KBM-7 (cell line): ENCODE measurements at places on chromosomes 5 and 9.

DNA sequence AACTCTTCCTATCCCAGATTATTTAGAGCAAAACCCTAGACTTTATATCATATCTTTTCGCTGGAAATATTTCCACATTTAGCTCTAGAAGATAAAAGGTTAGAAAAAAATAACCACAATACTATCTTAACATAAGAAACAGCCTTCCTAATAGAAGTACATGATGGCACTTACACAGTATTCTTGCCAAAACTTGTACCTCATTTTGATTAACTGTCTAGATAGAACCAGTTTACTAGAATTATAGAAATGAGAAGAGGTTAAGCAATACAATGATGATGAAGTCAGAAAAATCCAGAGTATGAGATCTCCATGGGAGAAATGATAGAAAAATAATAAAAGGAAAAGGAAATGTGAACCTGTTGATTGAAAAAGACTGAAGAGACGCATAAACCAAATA lies 63.1 kb downstream of the SLC12A2 start:
- no peak for DNase-seq

GRCh38 chr9:6305954-6306563 lies 22.1 kb upstream of the TPD52L3 start:
- DNase-seq = peak; percentile 40

DNA sequence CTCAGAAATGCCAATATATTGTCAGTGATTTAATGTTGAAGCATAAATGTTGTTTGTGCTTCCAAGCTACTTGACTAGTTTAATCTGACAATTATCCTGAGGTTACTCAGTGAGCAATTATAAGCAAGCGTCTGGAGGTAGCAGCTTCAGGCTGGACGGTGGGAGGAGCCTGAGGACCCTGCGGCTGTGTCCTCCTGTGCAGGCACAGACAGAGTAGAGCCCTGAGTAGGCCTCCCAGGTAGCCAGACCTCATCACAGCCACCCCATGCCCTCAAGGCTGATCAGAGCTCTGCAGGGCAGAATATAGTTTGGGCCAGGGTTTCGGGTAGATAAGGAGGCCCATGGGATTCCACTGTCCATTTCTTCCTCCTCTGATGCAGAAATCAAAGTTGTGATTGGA lies 153.6 kb downstream of the DRD1 start:
- DNase-seq = no peak

DNA sequence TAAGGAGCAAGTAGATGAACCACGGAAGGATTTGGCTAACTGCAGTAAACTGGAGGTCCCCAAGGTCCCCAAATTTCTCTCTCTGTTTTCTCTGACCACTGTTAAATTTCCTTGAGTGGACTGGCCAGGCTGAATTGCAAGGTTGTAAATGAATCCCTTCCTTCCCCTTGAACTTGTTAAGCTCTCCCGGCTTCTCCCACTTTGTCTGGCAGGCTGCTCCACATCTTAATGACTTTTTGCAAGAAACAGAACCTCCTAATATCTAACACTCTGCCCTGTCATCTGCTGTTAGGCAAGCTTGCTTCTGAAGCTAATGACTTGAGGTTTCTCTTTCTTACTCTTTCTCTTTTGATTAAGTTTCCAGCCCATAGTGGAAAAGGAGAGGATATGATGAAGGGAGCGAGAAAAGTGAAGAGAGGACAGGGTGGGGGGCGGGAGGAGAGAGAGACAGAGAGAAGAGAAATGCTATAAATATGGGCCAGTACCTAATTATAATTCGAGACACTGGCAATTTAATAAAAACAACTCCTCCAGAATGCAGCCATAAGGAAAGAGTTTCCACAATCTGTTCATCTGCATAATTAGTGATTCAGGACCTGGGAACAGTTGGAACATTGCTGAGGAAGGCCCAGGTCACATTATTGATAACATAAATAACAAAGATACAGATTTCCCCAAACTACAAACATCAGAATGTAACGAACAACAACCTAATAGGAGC lies 437.3 kb upstream of the MPDZ start:
- DNase-seq = no peak

GRCh38 chr9:115665519-115665918 lies 488.1 kb upstream of the PAPPA start:
- DNase-seq = no peak
